Small intestine (tissue), 16 donors: ENCODE measurements at places on chromosomes 16 and 17. TPM values are rescaled to one million over a fixed set of nuclear protein-coding genes. Genes with fewer than 3 reads are reported as not detected.
A peak's percentile ranks its signal among the peaks of the same experiment; 100 is the strongest.

DNA sequence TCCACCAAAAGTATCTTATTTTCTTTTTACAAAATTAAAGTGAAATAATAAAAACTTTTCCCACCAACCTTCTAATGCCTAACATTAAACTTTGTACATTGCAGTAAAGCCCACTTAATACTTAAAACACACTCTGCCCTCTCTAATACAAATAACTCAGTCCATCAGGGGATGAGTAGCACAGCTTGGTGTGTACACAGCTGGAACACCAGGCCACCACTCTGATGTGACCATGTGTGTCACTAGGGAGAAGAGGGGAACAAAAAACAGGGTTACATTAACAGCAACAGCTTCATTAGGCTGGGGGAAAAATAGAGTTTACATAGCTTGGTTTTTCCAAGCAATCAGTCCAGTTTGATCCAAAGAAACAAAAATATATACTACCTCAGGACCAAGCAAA is 295.0 kb downstream of the CEP112 start:
- H3K4me3 ChIP-seq, result no peak overlapping the region
- H3K36me3 ChIP-seq, result no peaks in the 10 kb centered on the region
- DNase-seq, result no peak

DNA sequence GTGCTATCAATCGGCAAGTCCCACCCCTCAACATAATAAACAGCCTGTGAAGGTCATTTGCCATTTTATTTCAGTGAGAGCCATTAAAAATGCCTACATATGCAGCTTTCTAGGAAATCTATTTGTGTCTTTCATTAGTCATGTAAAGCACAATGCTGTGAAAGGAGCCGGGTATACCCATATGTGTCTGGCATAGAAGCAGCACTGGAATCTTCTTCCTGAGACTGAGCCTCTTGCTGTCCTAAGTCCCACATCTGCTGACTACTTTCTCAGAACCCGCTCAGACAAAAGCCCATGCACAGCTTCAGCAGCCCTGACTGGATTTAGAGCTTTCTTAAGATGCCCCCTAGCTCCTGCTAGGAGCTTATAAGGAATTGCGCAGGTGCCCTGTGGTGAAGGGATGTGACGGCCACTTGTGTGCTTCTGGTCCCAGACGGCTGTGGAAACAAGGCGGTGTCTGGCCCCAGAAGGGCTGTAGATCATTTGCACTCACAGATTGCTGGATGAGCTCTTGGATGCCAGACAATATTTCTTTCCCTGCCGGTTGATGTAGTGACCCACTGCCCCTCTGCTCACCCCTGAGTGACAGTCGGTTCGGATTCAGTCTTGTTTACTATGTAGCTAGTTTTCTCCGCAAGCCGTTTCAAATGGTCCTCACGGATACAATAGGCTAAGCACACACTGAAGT is 172.2 kb downstream of the ANKFN1 start:
- H3K27ac ChIP-seq, result no peak overlapping the region
- no peaks in the 10 kb centered on the region for H3K36me3 ChIP-seq
- H3K27me3 ChIP-seq, result peaks cover 10% of the 10 kb centered on the region
- no peaks in the 10 kb centered on the region for H3K4me1 ChIP-seq
- no peak overlapping the region for H3K4me3 ChIP-seq
- DNase-seq, result no peak

DNA sequence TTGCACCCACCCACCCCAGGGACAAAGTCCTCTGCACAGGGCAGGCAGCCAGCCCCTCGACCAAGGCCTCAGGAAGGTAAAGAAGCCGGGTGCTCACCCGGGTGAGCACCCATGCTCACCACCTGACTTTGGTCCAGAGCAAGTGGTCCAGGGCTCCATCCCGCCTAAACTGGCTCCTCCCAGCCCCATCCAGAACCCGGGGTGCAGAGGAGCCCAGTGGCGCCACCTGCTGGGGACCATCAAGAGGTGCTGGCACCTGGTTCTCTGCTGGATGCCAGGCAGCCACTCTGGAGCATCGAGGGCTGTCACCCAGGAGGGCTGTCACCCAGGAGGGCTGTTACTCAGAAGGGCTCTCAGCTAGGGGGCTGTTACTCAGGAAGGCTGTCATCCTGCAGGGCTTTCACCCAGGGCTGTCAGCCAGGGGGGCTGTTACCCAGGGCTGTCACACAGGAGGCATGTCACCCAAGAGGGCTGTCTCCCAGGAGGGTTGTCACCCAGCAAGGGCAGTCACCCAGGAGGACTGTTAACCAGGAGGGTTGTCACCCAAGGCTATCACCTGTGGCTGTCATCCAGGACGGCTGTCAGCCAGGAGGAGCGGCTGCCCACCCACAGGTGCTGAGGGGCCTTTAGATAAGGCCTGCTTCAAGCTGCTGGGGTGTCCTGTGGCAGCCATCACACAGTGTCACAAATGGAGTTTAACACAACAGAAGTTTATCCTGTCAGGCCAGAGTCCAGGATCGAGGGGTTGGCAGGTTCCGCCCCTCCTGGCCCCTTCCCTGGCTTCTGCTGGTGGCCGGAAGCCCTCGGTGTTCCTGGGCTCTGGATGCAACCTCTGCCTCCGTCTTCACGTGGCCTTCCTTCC is 98.5 kb downstream of the TNFRSF13B start:
- peak overlapping the region; percentile 65 for H3K27ac ChIP-seq
- peak; percentile 42 for DNase-seq
- H3K36me3 ChIP-seq, result no peaks in the 10 kb centered on the region
- no peaks in the 10 kb centered on the region for H3K4me1 ChIP-seq
- no peaks in the 10 kb centered on the region for H3K27me3 ChIP-seq

RDM1 gene
- polyA plus RNA-seq, result not detected

PDILT gene
- not detected for polyA plus RNA-seq
